CD4-positive, alpha-beta T cell treated with Interleukin-2 at 100 ng/mL for 4 hours (primary cell): ENCODE measurements at places on chromosomes 13 and 19.

- no peak for DNase-seq
Measured at GRCh38 chr13:91516799-91517198, 118.4 kb downstream of the GPC5 start.

GRCh38 chr13:78997902-78998629 lies 339.1 kb upstream of the OBI1 start:
- DNase-seq = no peak

DNA sequence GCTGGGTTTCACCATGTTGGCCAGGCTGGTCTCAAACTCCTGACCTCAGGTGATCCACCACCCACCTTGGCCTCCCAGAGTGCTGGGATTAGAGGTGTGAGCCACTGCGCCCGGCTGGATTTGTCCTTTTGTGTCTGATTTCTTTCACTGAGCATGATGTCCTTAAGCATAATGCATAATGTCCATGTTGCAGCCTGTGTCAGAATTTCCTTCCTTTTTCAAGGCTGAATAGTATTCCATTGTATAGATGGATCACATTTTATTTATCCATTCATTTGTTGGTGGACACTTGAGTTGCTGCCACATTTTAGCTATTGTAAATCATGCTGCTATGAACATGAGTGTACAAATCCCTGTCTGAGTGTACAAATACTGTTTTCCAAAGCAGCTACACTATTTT lies 25.5 kb downstream of the RFX2 start:
- no peak for DNase-seq

GRCh38 chr13:53124623-53125022 lies 96.0 kb downstream of the OLFM4 start:
- DNase-seq = no peak

- DNase-seq = no peak
Measured at GRCh38 chr13:41491436-41491835, 34.1 kb downstream of the RGCC start.

- DNase-seq = peak; percentile 50
Measured at GRCh38 chr19:19460761-19461265, 54.5 kb downstream of the TSSK6 start.

DNA sequence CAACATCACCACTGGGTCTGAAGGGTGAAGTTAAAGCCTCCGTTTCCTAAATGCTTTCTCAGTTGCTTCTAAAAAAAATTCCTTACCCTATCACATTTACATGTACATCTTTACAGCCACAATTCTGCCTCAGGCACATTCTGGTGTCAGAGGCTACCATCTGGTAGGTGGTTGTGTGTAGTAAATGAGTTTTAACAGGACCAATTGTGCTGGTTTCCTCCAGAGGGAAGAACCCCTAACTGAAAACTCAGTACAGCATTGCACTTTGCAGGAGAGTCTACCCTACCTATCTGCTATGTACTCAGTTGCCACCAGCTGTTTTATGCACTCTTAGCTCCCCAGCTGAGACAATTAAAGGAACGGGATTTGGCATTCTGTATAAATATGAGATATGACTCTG lies 1576.5 kb downstream of the PCDH9 start:
- DNase-seq = no peak

GRCh38 chr13:48448959-48449614 lies 36.2 kb upstream of the LPAR6 start:
- DNase-seq = no peak
